Left renal cortex interstitium (tissue), 4 donors: ENCODE measurements at places on chromosomes 2 and 18. TPM values are rescaled to one million over a fixed set of nuclear protein-coding genes. Genes with fewer than 3 reads are reported as not detected.

IGFBP5 gene
- polyA plus RNA-seq, result 464 TPM

GRCh38 chr2:143264851-143265250 is 135.6 kb downstream of the ARHGAP15 start:
- DNase-seq, result no peak

DNA sequence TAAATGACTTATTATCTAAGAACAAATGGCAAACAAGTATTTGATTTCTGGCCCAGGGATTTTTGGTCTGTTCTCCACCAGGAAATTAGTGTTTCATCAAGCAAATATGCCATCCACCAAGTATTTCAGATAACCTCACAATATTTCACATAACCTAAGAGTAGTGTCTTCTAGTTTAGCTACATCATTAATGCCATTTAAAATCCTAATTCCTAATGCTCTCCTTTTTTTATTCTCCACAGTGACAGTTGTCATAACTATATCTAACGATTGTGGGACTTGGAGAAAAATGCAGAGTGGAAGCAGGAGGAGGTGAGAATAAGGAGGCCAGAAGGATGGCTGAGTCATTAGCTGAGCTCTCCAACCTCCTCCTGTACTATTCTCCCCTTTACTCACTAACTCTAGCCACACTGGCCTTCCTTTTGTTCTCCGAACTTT is 58.5 kb upstream of the CTLA4 start:
- DNase-seq, result no peak

DNA sequence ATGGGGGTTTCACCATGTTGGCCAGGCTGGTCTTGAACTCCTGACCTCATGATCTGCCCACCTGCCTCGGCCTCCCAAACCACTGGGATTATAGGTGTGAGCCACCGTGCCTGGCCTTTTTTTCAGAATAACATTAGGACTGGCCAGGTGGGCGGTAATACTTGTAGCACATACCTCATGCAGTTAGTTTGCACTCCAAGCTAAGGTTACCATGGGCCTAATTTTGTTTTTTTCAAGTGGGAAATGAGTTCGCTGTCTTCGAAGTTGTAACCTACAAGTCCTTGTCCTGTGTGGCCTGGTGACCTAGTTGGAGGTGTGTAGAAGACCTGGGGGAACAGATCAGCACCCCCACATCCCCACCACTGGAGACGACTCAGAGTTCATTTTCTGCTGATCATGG is 74.8 kb downstream of the LYPD1 start:
- no peak for DNase-seq

DNA sequence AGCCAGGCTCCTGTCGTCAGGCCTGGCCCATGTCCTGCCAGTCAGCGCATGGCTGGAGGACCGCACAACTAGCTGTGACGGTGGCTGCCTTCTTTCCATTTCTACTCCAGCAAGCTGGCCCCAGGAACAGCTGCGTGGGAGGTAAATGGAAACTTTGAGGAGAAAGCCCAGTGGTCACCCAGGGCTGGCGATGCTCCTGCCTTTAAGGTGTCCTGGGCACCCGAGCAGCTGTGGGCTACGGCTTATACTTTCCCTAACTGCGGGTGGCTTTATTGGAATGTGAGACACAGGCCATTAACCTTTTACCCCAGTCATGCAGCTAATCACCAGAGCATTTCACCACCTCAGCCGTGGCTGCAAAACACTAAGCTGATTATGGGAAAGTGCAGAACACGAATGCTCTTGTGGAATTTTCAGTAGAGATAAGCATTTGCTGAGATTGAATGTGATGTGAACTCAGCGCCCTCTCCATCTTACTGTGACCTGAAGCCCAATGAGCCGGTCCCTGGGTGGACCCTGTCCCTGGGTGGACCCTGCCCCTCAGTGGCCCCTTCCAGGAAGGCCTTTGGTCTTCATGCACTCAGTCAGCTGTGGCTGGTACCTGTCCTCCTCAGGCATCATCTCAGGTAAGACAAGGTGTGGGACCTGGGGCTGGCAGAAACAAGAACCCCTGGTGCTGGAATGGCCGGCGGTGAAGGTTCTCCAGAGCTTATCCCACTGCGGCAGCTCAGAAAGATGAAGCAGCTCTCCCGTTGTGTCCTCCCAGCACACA is 275.4 kb upstream of the HS6ST1 start:
- peak; percentile 41 for DNase-seq

DNA sequence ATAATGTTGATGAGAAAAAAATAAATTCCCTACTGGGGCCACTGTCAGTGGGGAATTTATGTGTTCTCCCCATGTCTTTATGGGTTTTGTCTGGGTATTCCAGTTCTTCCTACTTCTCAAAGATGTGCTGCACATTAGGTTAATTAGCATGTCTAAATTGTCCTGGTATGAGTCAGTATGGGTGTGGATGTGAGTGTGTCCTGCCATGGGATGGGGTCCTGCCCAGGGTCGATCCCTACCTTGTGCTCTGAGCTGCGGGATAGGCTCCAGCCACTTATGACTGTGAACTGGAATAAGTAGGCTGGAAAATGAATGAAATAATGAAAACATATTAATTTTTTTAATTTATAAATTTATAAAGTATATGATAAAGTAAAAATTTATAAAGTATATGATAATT is 167.5 kb downstream of the UBR3 start:
- no peak for DNase-seq

- DNase-seq, result peak; percentile 38
These were observed 754.9 kb downstream of the RNF144A start for GRCh38 chr2:7672027-7672684.

DNA sequence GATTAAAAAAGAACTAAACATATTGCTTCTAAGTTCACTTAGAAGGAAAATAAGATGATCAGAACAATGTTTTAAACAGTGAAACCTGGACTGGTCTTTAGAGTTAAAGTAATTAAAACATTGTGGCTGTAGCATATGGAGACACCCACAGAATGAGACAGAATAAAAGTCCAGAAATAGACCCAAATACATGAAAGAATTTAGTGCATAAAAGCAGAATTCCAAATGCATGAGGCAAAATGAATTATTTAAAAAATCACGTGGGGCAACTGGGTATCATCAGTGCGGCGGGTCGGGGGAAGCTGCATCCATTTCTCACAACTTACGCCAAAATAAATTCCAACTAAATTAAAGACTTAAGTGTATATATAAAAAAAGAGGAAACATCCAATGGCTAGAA is 12.1 kb downstream of the RNF149 start:
- DNase-seq, result no peak

KCNK3 gene
- 2.5 TPM for polyA plus RNA-seq

ABCA12 gene
- 0.14 TPM for polyA plus RNA-seq

GRCh38 chr2:25920336-25920735 is 42.0 kb upstream of the ASXL2 start:
- no peak for DNase-seq

DNA sequence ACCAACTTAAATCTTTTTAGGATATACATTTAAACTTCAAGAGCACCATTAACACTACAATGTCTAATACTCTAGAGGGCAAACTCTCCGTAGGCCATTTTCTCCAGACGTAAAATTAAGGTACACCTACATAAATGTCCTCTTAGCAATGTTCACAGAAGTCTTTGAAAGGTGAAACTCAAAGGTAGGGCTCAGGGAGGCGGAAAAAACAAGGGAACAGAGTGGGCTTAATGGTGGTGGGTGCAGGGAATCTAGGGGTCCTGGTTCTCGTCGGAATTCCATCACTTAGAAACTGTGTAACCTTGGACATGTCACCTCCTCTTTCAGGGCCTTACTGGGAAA is 668 bp downstream of the NFU1 start:
- DNase-seq, result no peak

DNA sequence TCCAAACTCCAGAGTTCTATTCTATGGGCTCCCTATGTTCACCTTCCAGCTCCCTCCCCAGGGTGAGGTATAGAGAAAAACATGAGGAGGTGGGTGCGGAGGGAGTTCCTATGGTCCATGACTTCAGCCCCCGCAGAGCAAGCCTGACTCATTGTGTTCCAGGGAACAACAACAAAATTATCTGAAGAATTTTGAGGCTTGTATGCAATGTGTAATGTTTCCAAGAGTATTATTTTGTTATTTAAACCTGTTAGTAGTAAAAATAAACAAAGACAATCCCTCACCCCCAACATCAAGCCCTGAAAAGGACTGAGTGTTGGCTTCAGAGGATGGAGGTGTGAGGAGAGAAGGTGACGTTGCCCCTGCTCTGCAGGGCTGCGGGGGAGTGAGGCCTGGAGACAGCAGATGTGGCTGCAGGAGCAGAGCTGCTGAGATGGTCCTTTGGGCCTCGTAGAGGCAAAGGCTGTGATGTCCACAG is 29.0 kb downstream of the LAMA3 start:
- no peak for DNase-seq

SLC9A4 gene
- polyA plus RNA-seq, result 7.3 TPM

- peak; percentile 54 for DNase-seq
These were observed 631 bp downstream of the GYPC start for GRCh38 chr2:126656431-126657147.

GRCh38 chr2:100135415-100135814 is 7.0 kb downstream of the AFF3 start:
- no peak for DNase-seq

- DNase-seq, result no peak
These were observed 64.0 kb upstream of the STK39 start for GRCh38 chr2:168311261-168311910.

DNA sequence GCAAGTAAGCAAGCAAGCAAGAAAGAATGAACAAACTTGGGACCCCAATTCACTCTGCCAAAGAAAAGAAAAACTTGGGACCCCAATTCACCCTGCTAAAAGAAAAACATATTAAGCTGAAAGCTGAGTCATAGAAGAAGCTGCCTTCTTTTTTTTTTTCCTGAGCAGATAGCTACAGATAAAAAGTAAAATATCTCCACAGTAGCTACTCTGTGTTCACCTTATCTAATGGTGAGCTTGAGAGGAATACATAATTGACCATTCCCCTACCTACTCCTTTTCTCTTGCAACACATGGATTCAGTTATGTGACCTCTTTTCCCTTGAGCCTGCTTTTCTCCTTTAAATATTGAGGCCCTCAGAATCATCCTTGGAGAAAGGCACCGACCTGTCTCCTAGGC is 63.0 kb downstream of the MCFD2 start:
- no peak for DNase-seq

GRCh38 chr18:79381811-79382311 is 13.9 kb upstream of the NFATC1 start:
- no peak for DNase-seq

MRPL53 gene
- polyA plus RNA-seq, result 86.2 TPM
